ENCODE measurements at places on chromosomes 7 and 10. TPM values are rescaled to one million over a fixed set of nuclear protein-coding genes. Genes with fewer than 3 reads are reported as not detected.

The KCNH2 gene
- not detected for total RNA-seq

The RPA3 gene
- total RNA-seq = 42.6 TPM

The SRGN gene
- 1.2 TPM for total RNA-seq

The ANKRD61 gene
- total RNA-seq = not detected

The TSPAN13 gene
- 35.8 TPM for total RNA-seq

The GFRA1 gene
- total RNA-seq = 0.07 TPM

The HOXA11 gene
- total RNA-seq = not detected

The ARMC3 gene
- not detected for total RNA-seq

The GHRHR gene
- total RNA-seq = not detected

The C10orf67 gene
- total RNA-seq = 0.28 TPM

The PNLIP gene
- not detected for total RNA-seq

The GDF2 gene
- total RNA-seq = not detected

The IFIT1B gene
- not detected for total RNA-seq

The UCMA gene
- not detected for total RNA-seq

The GRM8 gene
- total RNA-seq = not detected
